Esophagus squamous epithelium (tissue), 5 donors: ENCODE measurements at places on chromosomes 4 and X.

DNA sequence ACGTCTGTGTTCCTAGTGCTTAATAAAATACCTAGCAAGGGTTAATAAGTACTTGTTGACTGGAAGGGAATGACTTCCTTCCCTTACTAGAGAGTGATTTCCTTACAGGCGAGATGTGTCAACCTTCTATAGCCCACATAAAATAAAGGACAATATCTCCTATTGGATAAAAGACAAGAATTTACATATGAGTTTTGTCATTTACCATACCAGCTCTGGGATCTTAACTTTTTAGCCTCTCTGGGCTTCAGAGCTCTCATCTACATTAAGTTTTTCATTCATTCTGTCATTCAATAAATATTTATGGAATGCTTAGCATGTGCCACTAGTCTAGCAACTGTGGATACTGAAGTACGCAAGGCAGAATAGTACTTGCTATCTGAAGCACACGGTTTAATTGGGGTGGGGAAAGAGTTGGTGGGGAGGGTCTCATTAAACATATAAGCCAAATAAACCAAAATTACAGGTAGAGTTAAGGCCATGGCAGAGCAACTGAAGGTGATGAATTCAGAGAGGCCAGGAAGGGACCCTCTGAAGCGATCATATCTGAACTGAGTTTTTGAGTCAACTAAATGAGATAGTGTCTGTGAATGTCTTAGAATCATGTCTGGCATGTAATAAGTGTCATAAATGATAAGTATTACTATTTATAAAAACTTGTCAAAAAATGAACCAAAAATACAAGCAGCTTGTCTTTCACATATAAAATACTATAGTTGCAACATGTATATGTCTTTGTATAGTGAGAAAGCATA is 91.6 kb upstream of the BMP2K start:
- no peak for DNase-seq

DNA sequence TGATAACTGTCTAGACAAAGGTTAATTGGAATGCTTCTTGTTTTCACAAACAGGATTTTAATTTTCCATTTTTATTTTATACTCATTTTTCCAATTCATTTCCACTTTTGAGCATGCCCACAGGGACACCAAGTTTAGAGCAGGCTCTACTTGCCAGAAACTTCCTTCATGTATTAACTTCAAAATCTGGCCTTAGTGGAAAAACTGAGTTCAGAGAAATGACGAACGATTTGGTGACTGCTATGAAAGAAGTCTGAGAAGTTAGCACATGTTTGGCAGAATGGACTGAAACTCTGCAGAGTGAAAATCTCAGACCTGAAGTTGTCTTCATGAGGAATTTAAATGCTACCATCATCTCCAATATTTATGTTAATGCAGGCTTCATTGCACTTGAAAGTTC is 214.1 kb downstream of the THOC2 start:
- DNase-seq: no peak

DNA sequence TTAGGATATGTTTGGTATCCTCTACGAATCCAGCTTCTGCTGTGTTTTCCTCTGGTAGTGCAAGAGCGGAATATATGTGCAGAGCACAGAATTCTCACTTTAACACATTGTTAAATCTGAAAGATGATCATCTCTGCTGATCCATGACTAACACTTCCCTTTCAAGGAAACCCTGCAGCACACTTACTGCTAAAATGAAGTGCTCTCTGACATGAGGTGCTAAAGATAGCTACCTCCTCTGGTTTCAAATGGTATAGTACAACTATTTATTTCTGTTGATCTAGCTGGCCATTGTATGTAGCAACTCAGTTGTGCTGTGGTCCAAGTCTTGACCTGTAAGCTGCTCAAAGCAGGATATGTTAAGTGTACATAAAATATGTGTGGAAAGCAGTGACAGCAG is 162.4 kb upstream of the FMR1 start:
- DNase-seq: no peak

GRCh38 chr4:182554736-182555135 is 311.5 kb downstream of the TENM3 start:
- DNase-seq: no peak

DNA sequence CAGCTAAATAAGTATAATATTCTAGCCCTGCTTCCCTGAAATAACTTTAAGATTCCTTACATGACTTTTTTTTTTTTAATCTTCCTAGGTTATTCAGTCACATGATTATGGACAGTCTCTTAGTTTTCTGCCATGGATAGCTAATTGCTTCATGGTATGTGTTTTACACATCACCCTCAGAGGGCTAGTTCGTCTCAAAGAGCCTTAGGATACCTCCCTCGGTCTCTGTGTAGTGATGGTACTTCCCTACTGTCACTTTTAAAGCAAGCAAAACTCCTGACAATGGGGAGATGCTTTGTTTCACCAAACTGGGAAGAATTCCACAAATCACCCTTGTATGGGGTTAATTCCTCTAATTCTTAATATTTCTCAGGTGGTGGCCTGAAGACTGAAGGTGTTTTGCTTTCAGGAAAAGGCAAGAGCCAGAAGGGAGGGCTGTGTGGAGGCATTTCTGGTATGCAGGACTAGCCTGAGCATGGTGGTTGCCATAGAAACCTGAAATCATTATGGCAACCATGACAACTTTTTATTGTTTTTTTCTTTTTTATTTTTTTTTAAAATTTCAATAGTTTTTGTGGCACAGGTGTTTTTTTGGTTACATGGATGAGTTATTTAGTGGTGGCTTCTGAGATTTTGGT is 70.4 kb downstream of the BEX3 start:
- no peak for DNase-seq
